ENCODE measurements at places on chromosomes 5 and 9. TPM values are rescaled to one million over a fixed set of nuclear protein-coding genes. Genes with fewer than 3 reads are reported as not detected.
A peak's percentile ranks its signal among the peaks of the same experiment; 100 is the strongest.

DNA sequence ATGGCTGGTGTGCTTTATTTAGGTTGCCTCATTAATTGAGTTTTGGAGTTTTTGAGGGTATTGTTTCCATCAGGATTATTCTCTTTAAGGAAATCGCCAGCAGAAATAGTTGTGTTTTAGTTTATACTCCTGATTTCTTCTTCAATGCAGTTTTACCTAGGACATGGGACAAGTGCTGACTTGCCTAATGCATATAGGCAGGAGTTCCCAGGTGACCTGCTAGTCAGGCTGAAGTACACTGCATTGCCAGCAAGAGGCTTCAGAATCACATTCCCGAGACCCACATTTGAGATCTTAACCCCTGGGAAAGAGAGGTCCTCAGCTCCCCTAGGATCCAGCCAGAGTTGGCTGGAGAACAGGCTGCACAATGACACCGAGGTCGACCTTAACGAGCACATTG lies 1.5 kb upstream of the OR1N2 start:
- no peak for DNase-seq

- peak; percentile 32 for DNase-seq
Measured at GRCh38 chr9:125966959-125967711, 220.0 kb downstream of the PBX3 start.

- DNase-seq: no peak
Measured at GRCh38 chr9:112110094-112110776, 64.9 kb downstream of the SUSD1 start.

Gene SPDL1
- 6.7 TPM for total RNA-seq

- no peak for DNase-seq
Measured at GRCh38 chr5:567664-568060, 43.4 kb upstream of the SLC9A3 start.

DNA sequence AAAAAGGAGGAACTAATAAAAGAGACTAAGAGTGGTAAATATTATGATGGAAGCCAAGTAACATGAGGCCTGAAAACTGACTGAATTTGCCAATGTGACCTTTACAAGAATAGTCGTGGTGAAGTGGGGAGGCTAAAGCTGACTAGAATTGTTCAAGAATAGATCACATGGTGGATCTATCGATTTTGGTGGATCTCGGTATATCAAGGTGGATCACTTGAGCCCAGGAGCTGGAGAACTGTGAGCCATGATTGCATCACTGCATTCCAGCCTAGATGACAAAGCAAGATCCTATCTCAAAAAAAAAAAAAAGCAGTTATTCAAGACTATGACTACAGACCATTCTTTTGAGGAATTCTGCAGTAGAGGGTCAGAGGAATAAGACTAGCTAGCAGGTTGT lies 15.1 kb downstream of the ERMP1 start:
- no peak for DNase-seq

Gene LCN1
- not detected for total RNA-seq

DNA sequence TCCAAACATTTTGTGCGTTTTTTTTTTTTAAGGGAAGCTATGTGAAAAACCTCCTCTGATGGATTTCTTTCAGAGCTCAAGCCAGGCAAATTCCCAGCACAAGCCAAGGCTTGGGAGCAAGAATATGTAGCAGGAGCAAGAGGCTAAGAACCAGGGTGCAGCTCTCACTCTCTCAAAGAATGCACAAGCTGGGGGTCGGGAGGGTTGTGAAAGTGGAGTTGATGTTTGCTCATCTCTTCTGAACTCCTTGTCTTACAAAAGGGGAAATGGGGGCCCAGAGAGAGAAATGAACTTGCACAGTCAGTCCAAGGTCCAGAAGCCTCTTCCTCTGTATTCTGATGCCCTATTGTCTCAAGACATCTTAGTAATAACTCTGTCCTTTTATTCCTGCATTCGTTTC lies 7.7 kb upstream of the TRAF1 start:
- peak; percentile 20 for DNase-seq

GRCh38 chr5:1441166-1441865 lies 3.9 kb downstream of the SLC6A3 start:
- no peak for DNase-seq

Gene GAS1
- 103 TPM for total RNA-seq

GRCh38 chr5:176528301-176528700 lies 8.9 kb downstream of the RNF44 start:
- no peak for DNase-seq

Gene GARIN3
- total RNA-seq: not detected

DNA sequence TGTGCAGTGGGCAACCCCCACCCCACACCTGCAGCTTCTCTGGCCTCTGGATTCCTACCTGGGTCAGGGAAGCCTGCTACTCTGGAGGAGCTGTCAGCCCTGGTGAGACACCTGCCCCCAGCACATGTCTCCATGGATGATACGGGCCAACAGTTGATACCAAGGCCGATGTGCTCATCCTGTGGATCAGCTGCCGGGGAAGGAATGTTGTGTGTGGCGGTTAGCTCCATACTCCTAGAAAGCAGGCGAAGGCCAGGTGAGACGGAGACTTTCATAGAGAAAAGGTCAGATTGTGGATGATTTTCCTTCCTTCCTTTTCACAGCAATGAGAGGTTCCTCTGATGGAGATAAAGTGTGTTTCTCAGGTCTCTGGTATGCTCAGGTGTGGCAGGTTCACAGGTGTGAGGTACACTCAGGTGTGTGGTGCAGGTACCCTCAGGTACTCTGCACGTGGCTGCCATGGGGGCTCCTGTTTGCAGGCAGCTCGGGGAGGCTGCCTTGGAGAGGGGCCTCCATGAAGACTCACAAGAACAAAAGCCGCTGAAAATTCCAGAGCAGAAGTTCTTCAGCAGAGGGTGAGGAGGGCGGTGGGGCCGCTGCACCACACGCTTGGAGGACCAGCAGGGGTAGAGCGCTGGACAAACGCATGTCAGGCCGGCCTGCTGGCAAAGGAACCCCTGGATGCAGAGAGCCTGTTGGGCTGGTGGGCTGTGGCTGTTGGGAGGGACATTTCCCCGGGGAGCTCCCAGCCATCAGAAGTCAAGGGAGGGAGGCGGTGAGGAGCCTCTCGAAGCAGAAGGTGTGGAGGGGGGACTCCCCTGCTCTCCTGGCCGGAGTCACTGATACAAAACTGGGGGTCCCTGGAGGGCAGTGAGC lies 5.1 kb upstream of the AHRR start:
- DNase-seq: no peak

Gene TAF11L5
- total RNA-seq: not detected

DNA sequence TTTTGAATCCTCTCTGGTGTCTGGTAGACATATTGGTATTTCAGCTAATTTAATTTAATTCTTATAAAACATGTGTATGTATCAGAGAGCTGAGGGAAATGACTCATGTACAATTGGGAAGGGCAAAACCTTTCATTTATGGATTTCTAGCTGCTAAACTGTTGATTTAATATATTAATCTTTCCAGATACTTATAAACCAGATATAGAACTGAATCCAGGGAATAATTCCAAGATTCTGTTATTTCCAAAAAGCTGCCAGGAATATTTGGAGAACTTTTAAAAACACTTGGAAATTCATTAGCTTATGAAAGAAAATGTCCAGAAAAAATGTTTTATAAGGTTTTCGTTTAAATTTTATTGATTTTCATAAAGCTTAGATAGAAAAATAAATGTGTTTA lies 295.5 kb downstream of the YTHDC2 start:
- no peak for DNase-seq

DNA sequence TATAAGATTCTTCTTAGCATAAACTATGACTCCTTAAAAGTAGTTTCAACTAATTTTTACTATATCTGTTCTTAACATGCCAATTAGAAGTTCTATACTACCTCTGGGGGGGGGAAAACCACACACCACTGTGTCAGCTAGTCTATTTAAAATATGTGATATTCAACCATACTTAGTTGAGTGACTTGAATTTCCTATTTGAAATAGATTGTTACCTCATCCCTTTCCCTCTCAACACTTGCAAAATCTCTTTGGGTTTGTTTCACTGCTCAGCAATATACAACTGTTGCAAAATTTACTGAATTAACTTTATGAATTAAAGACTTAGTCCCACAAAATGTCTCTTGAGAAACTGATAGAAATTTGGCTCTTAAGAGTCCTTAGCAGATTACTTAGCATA lies 151.1 kb upstream of the POU5F2 start:
- no peak for DNase-seq

- no peak for DNase-seq
Measured at GRCh38 chr5:132183723-132184122, 43.9 kb downstream of the P4HA2 start.

- no peak for DNase-seq
Measured at GRCh38 chr5:135497971-135498636, 37.7 kb downstream of the NEUROG1 start.

GRCh38 chr9:135394131-135394530 lies 85.5 kb upstream of the PPP1R26 start:
- DNase-seq: no peak

- no peak for DNase-seq
Measured at GRCh38 chr5:38672059-38672788, 115.8 kb upstream of the LIFR start.

Gene TGFBI
- total RNA-seq: 24.5 TPM

Gene ALDH7A1
- 30.9 TPM for total RNA-seq

DNA sequence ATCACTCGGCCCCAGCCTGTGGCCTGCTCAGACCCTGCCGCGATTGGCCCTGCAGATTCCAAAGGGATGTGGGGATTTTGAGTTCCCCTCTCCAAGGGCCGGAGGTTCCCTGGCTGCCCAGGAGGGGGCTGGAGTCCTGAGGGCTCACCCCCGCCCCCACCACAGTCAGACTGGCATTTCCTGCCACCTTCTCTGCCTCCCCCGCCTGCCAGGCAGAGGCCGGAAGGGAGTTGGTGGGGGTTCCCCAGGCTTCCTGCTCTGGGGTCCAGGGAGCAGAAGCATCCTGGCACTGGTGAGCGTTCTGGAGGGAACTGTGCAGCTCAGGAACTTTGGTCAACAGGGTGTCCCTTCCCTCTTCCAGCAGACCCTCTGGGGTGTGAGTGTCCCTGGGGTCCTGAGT lies 70.6 kb downstream of the RXRA start:
- DNase-seq: no peak

GRCh38 chr9:88046542-88046941 lies 72.2 kb upstream of the CDK20 start:
- no peak for DNase-seq

Gene OLFM1
- total RNA-seq: 11.2 TPM

DNA sequence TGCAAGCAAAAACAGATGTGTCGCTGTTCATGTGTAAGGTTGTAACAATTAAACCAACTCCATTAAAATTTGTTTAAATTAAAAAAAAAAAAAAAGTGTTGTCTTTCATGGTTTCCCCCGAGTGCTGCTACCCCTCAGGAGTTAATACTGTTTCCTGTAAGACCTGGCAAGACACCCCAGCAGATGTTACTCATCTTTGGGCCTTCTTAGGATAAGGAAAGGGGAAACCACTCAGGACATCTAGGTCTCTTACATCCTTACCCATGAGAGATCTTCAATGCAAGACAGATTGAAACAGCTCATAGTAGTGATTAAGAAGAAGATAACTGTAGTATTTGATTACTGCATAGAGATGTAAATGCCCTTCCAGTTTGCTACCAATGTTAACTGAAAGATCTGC lies 33.5 kb upstream of the F2R start:
- DNase-seq: no peak

DNA sequence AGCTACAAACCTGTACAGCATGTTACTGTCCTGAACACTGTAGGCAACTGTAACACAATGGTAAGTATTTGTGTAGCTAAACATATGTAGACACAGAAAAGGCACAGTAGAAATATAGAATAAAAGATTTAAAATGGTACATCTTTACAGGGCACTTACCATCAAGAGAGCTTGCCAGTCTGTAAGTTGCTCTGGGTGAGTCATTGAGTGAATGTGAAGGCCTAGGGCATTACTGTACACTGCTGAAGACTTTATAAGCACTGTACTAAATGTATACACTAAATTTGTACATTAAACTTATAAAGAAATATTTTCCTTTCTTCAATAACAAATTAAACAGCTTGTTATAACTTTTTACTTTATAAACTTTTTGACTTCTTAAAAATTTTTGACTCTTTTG lies 20.5 kb downstream of the ADRB2 start:
- DNase-seq: no peak

- no peak for DNase-seq
Measured at GRCh38 chr9:77063645-77064285, 44.3 kb downstream of the FOXB2 start.

- no peak for DNase-seq
Measured at GRCh38 chr5:83720836-83721537, at the start of gene HAPLN1. HAPLN1 (minus strand) TSS chr5:83720855; CDS start chr5:83673523, 47,332 bp downstream.

Gene FAXDC2
- total RNA-seq: 160 TPM

- no peak for DNase-seq
Measured at GRCh38 chr9:111179577-111179976, 141.3 kb upstream of the LPAR1 start.
